Spleen (tissue), 13 donors: ENCODE measurements at places on chromosomes 7 and 10. TPM values are rescaled to one million over a fixed set of nuclear protein-coding genes. Genes with fewer than 3 reads are reported as not detected.

- no peak for DNase-seq
These were observed 7.7 kb upstream of the CCDC172 start for GRCh38 chr10:116316503-116316902.

- no peak for DNase-seq
These were observed 45.3 kb downstream of the ABI1 start for GRCh38 chr10:26815500-26815899.

GRCh38 chr10:36157486-36157885 is 515.4 kb upstream of the FZD8 start:
- no peak for DNase-seq

GRCh38 chr7:31642681-31643115 is 44.3 kb upstream of the PPP1R17 start:
- DNase-seq, result no peak

Gene RAMP3
- 14.2 TPM for polyA plus RNA-seq
